ENCODE measurements at places on chromosomes 1 and 21.

- DNase-seq, result no peak
Measured at GRCh38 chr1:110424699-110425611, 17.5 kb upstream of the LAMTOR5 start.

DNA sequence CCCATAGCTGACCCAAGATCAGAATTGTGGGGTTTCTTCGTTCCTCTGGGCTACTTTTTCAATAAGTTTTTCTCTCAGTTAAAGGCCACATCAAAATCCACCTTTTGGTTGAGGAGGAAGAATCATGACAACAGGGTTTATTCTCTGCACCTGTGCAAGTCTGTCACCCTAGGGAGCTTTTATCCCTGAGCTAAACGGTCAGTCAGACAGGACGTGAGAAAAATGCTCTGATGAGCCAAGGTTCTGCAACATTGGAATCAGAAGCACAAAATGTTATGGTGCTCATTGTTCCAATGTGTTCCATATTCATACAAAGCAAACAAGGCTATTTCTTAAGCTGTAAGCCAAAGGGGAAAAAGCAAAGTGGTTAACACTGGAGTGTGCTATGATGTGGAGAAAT, 7.4 kb upstream of the ERICH3 start:
- no peak for DNase-seq

GRCh38 chr1:167651161-167651693, 21.2 kb downstream of the RCSD1 start:
- DNase-seq, result no peak

DNA sequence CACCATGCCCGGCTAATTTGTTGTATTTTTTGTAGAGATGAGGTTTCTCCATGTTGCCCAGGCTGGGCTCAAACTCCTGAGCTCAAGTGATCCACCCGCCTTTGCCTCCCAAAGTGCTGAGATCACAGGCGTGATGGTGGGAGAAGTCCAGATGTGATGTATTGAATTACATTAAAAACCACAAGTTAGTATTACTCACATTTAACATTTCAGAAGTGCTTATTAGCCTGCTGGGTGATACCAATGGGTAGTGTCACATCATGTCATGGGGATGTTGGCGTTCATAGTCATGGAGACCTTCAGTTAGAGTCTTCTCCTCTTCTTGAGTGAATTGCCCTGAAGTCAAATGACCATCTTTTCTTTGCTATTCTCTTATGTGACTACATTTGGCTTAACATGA, 63.6 kb upstream of the VAMP3 start:
- DNase-seq, result no peak

- DNase-seq, result no peak
Measured at GRCh38 chr1:60906526-60906925, 175.8 kb upstream of the NFIA start.

Measured in Kasumi-1 (cell line).